Activated CD8-positive, alpha-beta memory T cell treated with anti-CD3 and anti-CD28 coated beads for 36 hours (primary cell): ENCODE measurements at places on chromosomes 3 and 15. TPM values are rescaled to one million over a fixed set of nuclear protein-coding genes. Genes with fewer than 3 reads are reported as not detected.

Gene CCR3
- not detected for total RNA-seq

Gene SCG5
- total RNA-seq: 0.70 TPM

Gene TTLL13
- 0.44 TPM for total RNA-seq

Gene ZNF197
- 13.0 TPM for total RNA-seq

Gene SLC28A1
- total RNA-seq: not detected

Gene ATXN7
- total RNA-seq: 21.0 TPM

Gene THBS1
- total RNA-seq: 0.89 TPM

Gene ZDHHC19
- total RNA-seq: not detected

Gene CEMIP
- total RNA-seq: not detected

Gene SHC4
- total RNA-seq: 11.6 TPM

Gene PCOLCE2
- 0.52 TPM for total RNA-seq

Gene FAM81A
- 1.9 TPM for total RNA-seq

Gene RTP1
- total RNA-seq: not detected

Gene IQCH
- total RNA-seq: 1.5 TPM

Gene SSUH2
- not detected for total RNA-seq

Gene CDC25A
- total RNA-seq: 61.0 TPM

Gene ROBO2
- not detected for total RNA-seq

Gene AQP9
- total RNA-seq: 0.06 TPM

Gene UQCRC1
- total RNA-seq: 237 TPM

Gene ERC2
- not detected for total RNA-seq

Gene WDR49
- not detected for total RNA-seq

Gene RBSN
- total RNA-seq: 9.6 TPM

Gene LRRC2
- not detected for total RNA-seq

Gene CAMK1
- total RNA-seq: 29.5 TPM

Gene ARGFX
- not detected for total RNA-seq

Gene SLC6A20
- total RNA-seq: 0.08 TPM

Gene PLA2G4B
- 4.5 TPM for total RNA-seq

Gene GHSR
- total RNA-seq: not detected

Gene C3orf20
- total RNA-seq: 0.08 TPM

Gene KBTBD8
- 26.4 TPM for total RNA-seq

Gene SLC51B
- total RNA-seq: not detected

Gene PRSS50
- total RNA-seq: not detected

Gene AP3B2
- 0.53 TPM for total RNA-seq

Gene ASB14
- total RNA-seq: not detected

Gene FETUB
- total RNA-seq: not detected

Gene SGO1
- total RNA-seq: 23.3 TPM

Gene CX3CR1
- 0.21 TPM for total RNA-seq

Gene TF
- total RNA-seq: 0.17 TPM

Gene CHAC1
- 25.2 TPM for total RNA-seq

Gene SPTSSB
- not detected for total RNA-seq

Gene PIGZ
- total RNA-seq: 0.51 TPM

Gene ESYT3
- 0.13 TPM for total RNA-seq

Gene GPR160
- total RNA-seq: 3.7 TPM

Gene GOLGA6D
- total RNA-seq: not detected

Gene MAP3K13
- total RNA-seq: 15.7 TPM

Gene NIPA2
- 113 TPM for total RNA-seq

Gene GRIP2
- total RNA-seq: not detected

Gene PLA1A
- not detected for total RNA-seq

Gene SI
- total RNA-seq: not detected

Gene PPP1R14D
- not detected for total RNA-seq

Gene SERINC4
- total RNA-seq: 0.10 TPM

Gene NANOGP8
- not detected for total RNA-seq

Gene CTNNB1
- total RNA-seq: 158 TPM

Gene CYP1A1
- 1.0 TPM for total RNA-seq

Gene FEZF2
- total RNA-seq: not detected

Gene HTR3E
- total RNA-seq: not detected

Gene FANCD2OS
- total RNA-seq: not detected

Gene ACKR4
- not detected for total RNA-seq

Gene NMNAT3
- total RNA-seq: 2.0 TPM

Gene TMEM45A
- 1.9 TPM for total RNA-seq
